Mesothelial cell of epicardium (in vitro differentiated cells): ENCODE measurements at places on chromosomes 5 and 9.

GRCh38 chr9:128705051-128705965 lies 3.0 kb downstream of the PKN3 start:
- no peak overlapping the region for H3K27ac ChIP-seq
- H3K27me3 ChIP-seq, result no peaks in the 10 kb centered on the region
- DNase-seq, result no peak
- H3K4me3 ChIP-seq, result no peak overlapping the region
- no peaks in the 10 kb centered on the region for H3K36me3 ChIP-seq

- H3K36me3 ChIP-seq, result no peaks in the 10 kb centered on the region
- no peak overlapping the region for H3K27ac ChIP-seq
- no peaks in the 10 kb centered on the region for H3K4me1 ChIP-seq
These were observed 92.9 kb upstream of the TNPO1 start for GRCh38 chr5:72723581-72723980.

- H3K36me3 ChIP-seq, result peaks cover 8% of the 10 kb centered on the region
- H3K27me3 ChIP-seq, result no peaks in the 10 kb centered on the region
- DNase-seq, result no peak
These were observed 67.4 kb downstream of the MRPS27 start for GRCh38 chr5:72252574-72253155.

DNA sequence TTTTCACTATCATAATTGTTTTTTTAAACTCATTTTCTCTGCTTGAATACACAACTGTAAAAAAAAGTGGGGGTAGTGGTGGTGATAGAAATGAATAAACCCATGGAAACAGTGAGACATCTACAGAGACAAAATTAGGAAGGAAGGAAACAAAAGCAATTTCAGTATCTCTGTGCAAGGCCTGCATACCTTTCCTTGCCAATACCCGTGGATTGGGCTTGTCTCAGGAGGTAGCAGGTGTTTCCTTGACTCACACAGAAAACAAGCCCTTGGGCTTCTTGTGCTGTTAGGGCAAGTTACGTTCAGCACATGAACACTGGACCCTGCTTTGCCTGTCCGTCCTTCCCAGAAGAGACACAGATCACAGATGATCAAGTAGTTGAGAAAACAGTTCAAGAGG lies 372.2 kb downstream of the ZSWIM6 start:
- no peak overlapping the region for H3K4me3 ChIP-seq
- peaks cover 7% of the 10 kb centered on the region for H3K27me3 ChIP-seq
- no peaks in the 10 kb centered on the region for H3K4me1 ChIP-seq
- H3K36me3 ChIP-seq, result no peaks in the 10 kb centered on the region

DNA sequence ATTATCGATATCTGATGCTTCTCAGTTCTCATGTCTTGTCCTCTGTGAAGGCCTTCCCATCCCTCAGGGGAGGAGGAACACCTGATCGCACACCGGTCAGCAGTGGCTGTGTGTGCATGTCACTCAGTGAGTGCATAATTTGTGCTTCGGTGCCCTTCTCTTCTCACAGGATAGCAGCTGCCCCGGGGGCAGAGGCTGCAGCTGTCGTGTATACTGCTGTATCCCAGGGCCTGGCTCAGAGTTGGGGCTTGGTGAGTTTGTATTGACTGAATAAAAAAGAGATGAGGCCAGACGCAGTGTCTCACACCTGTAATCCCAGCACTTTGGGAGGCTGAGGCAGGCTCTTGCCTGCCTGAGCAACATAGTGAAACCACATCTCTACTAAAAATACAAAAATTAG lies 49.7 kb upstream of the NCS1 start:
- H3K36me3 ChIP-seq, result peaks cover 24% of the 10 kb centered on the region
- H3K4me1 ChIP-seq, result peaks cover 24% of the 10 kb centered on the region
- no peak overlapping the region for H3K4me3 ChIP-seq
- no peak for DNase-seq
- H3K27me3 ChIP-seq, result no peaks in the 10 kb centered on the region
- H3K27ac ChIP-seq, result no peak overlapping the region

DNA sequence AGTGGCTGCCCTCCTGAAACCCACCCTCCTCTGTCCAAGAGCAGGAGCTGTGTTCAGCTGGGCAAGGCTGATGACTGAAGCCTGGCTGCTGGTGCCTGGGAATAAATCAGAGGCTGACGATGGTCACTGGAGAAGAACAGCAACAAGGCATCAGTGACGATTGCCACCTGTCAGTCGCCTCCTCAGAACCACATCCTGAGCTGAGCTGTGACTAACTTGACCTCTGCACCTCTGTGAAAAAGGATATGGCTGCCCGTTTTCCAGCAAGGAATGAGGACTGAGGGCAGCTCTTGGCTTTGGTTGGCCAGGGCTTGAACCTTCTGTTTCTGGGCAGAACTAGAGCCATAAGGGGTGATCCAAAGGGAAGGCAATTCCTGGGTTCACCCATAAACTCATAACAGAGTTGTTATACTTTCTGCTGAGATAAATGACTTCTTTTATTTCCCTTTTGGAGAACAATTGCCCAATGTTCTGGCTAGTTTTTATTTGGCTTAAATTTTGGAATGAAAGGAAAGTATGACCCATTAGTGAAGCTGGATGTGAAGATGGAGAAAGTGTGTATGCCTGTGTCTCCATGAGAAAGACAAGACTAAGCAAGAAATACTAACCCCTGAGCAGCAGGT lies 40.1 kb downstream of the TRIP13 start:
- H3K27me3 ChIP-seq, result peaks cover 77% of the 10 kb centered on the region
- H3K4me3 ChIP-seq, result no peak overlapping the region
- H3K36me3 ChIP-seq, result no peaks in the 10 kb centered on the region
- DNase-seq, result no peak
- H3K27ac ChIP-seq, result no peak overlapping the region

- no peak overlapping the region for H3K4me3 ChIP-seq
- no peak for DNase-seq
- H3K27ac ChIP-seq, result peak overlapping the region; percentile 2
- peaks cover 10% of the 10 kb centered on the region for H3K4me1 ChIP-seq
- H3K36me3 ChIP-seq, result peaks cover 40% of the 10 kb centered on the region
These were observed 49.7 kb downstream of the BASP1 start for GRCh38 chr5:17267106-17267505.

DNA sequence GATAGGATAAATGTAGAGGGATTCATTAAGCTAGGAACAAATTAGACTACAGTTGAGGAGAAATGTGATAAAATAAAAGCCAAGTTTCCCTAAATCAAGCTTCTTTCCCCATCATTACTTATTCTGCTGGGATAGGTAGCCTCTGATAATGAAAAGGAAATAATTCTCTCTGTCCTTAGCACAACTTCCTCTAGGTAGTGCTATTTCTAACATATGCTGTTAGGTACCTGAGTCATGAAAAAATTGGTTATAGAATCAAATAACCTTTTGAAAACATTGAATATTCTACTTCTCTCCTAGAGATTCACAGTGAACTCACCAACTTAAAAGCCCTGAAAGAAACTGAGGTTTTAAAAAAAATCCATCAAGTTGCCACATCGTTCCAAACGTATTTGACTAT lies 1793.1 kb downstream of the EFNA5 start:
- peaks cover 16% of the 10 kb centered on the region for H3K4me1 ChIP-seq
- no peaks in the 10 kb centered on the region for H3K27me3 ChIP-seq
- no peaks in the 10 kb centered on the region for H3K36me3 ChIP-seq
- no peak overlapping the region for H3K4me3 ChIP-seq
- DNase-seq, result no peak

DNA sequence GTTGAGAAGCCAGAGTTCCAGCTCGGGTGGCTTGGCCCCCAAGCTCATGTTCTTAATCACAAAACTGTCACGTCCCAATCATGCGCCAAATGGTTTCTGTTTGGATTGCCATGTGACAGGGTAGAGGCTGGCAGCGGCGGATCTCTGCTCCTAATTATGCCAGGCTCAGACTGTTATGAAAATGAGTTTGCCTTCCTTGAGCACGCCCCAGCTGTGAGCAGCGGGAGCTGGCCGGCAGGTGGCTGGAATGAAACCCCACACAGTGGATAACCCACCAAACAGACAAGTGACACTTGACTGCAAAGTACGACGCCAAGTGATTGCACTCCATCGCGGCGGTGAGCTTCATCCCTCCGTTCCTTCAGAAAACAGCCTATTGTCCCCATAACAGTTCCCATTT lies 75.4 kb downstream of the CFAP77 start:
- H3K4me3 ChIP-seq, result no peak overlapping the region
- H3K27ac ChIP-seq, result no peak overlapping the region
- DNase-seq, result no peak
- no peaks in the 10 kb centered on the region for H3K4me1 ChIP-seq
- H3K36me3 ChIP-seq, result no peaks in the 10 kb centered on the region

DNA sequence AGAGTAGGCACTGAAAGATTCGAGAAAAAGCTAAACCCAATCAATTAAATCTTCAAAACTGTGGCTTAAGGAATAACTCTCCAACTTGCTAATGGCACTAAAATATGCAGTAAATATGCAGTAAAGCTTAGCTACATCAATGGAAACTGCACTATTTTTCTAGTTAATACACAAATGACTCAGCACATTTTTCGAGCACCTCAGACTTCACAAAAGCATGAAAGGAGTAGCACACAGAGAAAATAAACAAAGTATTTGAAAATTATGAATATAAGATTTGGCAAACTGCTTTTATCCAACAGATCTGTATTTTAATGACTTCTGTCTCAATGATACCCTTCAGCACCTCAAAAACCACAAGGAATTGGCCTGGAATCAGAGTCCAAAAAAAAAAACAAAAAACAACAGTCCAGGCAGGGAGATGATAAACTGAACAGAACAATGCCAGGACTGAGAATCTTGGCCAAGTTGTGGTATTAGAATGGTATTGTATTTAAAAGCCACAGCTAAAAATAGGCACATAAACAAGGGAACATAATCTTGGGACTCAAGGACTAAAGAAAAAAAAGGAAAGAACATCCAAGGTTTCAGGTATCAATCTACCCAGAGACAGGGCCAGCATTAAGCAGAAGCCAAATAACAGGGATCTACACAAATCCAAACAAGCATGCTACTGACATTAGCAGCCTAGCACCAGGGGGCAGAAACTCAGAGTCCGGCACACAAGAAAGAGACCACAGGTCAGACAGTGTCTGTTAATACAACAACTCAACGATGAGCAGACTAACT lies 21.4 kb downstream of the TMEM245 start:
- peak overlapping the region; percentile 93 for H3K27ac ChIP-seq
- H3K4me3 ChIP-seq, result no peak overlapping the region
- peaks cover 14% of the 10 kb centered on the region for H3K36me3 ChIP-seq
- no peak for DNase-seq
- H3K27me3 ChIP-seq, result no peaks in the 10 kb centered on the region

DNA sequence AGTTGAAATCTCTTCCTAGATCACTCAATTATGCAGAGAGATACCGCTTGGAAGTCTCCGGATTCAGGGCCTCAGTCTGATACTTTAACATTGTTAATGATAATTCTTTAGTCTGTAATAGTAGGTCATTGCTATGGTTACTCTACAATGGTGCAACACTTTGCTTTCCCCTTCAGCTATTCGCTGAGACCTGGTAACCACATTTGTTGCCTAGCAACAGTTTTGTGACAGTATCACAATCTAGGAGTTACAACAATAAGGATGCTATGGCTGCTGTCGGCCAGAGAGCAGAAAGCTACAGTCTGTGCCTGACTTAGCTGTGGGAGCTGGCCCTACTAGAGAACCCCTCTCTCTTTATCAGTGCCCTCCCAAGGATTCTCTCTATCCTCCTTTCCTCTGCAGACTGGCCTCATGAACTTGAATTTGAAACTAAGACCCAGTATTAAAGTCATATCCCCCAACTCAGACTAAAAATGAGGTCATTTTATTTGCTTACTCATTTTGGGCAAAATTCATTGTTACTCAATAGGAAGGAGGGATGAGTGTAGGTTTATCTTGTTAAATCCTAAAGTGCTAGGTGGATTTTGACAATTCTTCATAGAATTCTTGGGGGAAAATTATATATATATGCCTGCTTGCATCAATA lies 39.3 kb downstream of the NR2F1 start:
- DNase-seq, result no peak
- no peak overlapping the region for H3K27ac ChIP-seq
- H3K27me3 ChIP-seq, result peaks cover 69% of the 10 kb centered on the region
- peaks cover 6% of the 10 kb centered on the region for H3K4me1 ChIP-seq
- H3K36me3 ChIP-seq, result no peaks in the 10 kb centered on the region

DNA sequence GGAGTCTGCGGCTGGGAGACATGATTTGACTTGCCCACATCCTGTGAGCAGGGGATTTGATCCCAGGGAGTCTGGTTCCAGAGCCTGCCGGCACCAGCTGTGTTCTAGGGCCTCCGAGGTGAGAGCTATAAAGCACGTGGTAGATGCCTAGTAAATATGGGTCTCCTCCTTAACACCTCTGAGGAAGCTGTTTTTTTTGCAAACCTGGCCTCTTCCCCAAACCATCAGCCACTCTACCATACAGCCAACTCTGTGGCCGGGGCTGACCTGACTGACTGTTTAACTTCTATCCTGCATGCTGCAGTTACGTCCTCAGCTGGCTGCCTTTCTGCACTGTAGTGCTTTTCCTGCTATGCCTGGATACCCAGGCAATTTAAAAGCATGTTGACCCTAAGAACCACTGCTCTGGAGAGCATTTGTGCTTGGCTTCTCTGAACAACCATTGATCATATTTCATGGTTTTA lies 220.5 kb downstream of the SLIT3 start:
- no peaks in the 10 kb centered on the region for H3K36me3 ChIP-seq
- H3K27ac ChIP-seq, result peak overlapping the region; percentile 44
- no peak for DNase-seq
- H3K4me1 ChIP-seq, result peaks cover 54% of the 10 kb centered on the region
- H3K27me3 ChIP-seq, result peaks cover 1% of the 10 kb centered on the region

GRCh38 chr9:121178676-121179372 lies 22.8 kb downstream of the RAB14 start:
- peaks cover 13% of the 10 kb centered on the region for H3K4me1 ChIP-seq
- H3K36me3 ChIP-seq, result peaks cover 30% of the 10 kb centered on the region
- peak overlapping the region; percentile 16 for H3K27ac ChIP-seq
- no peaks in the 10 kb centered on the region for H3K27me3 ChIP-seq
- no peak for DNase-seq

DNA sequence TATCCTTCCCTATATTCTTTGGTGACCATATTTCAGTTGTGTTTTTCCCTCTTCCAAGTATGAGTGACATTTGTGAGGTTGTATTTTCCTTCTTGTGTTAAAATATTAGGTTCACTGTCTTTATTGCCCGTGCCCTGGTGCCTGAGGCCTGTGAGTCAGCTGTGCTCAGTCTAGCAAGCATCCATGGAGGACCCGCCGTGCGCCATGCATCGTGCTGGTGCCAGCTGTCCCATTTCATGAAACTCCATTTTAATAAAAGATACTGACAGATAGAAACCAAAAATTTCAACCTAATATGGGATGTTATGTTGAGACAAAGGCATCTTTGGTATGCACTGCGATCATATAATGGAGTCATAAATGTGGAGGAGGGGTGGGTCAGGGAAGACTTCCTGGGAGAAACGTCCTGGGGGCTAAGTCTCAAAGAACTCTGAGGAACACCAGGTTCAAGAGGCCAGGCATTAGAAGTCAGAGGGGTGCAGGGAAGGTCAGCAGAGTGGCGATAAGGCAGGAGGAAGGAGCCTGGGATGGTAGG lies 34.0 kb upstream of the FGF1 start:
- DNase-seq, result no peak
- no peak overlapping the region for H3K4me3 ChIP-seq
- peak overlapping the region; percentile 68 for H3K27ac ChIP-seq
- no peaks in the 10 kb centered on the region for H3K27me3 ChIP-seq
- H3K36me3 ChIP-seq, result no peaks in the 10 kb centered on the region
- H3K4me1 ChIP-seq, result peaks cover 23% of the 10 kb centered on the region

GRCh38 chr5:71971862-71972261 lies 135.4 kb upstream of the MAP1B start:
- no peaks in the 10 kb centered on the region for H3K36me3 ChIP-seq
- peaks cover 5% of the 10 kb centered on the region for H3K4me1 ChIP-seq
- no peak for DNase-seq
- H3K27me3 ChIP-seq, result no peaks in the 10 kb centered on the region
- no peak overlapping the region for H3K4me3 ChIP-seq

- DNase-seq, result no peak
- H3K36me3 ChIP-seq, result peaks cover 17% of the 10 kb centered on the region
- H3K4me3 ChIP-seq, result no peak overlapping the region
- no peak overlapping the region for H3K27ac ChIP-seq
These were observed 27.3 kb downstream of the IER5L start for GRCh38 chr9:129150672-129151211.
